Hematopoietic multipotent progenitor cell treated with erythropoietin and hydrocortisone succinate and interleukin-3 and kit ligand, for 6 days (in vitro differentiated cells): ENCODE measurements at places on chromosomes 3 and 15.

DNA sequence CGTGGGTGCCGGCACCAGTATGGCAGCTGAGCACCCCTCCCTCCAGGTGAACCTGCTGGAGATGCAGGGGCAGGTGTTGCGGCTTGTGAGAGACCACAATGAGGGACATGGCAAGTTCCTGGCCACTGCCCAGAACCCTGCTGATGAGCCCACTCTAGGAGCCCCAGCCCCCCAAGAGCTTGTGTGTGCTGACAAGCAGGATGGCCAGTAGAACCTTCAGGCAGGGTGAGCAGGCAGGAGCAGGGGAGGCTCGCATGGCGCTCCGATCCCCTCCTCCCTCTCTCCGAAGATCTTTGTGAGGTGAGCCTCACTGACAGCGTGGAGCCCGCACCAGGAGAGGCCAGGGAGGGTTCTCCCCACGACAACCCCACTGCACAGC is 29.8 kb downstream of the NGRN start:
- DNase-seq: no peak

DNA sequence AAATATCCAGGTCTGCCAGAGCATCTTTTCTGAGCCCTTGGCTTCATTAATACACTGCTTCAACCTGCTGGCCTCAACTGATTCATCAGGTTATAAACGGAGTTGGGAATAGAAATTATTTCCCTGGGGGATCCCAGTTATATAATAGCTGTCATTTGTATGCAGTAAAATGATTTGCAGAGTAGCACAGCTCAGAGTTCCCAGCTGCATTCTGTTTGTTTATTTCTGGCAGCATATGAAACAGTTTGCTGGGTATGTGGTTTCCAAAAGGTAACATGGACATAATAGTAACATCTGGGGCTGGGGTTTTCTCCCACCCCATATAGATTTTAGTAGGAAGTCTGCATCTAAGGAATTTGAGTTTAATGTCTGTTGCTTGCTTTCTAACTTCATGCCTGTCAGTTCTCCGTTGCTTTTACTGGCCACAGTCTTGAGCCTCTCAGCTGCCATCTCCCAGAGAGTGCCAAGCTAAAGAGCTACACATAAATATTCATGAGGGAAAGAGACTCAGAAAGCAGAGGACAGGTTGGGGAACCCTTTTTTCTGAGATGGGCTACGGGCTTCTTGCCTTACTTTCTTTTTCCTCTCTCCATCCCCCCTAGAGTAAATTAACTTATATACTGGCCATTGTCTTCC is 124.6 kb downstream of the TMEM108 start:
- no peak for DNase-seq

DNA sequence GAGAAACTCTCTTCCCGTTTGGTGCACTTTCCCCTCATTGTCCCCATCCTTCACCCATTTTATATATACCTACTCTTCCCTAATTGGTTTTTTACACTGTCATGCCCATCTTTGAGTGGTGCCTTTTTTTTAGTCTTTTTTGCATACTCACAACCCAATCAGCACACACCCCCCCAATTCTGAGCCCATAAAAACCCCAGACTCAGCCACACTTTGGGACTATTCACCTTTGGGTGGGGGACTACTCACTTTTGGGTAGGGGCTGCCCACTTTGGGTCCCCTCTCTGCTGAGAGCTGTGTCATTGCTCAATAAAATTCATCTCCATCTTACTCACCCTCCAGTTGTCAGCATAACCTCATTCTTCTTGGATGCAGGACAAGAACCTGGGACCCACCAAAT is 30.1 kb upstream of the MTMR14 start:
- DNase-seq: no peak

- no peak for DNase-seq
Observed at GRCh38 chr15:101172501-101173071, 79.3 kb downstream of the CHSY1 start.

DNA sequence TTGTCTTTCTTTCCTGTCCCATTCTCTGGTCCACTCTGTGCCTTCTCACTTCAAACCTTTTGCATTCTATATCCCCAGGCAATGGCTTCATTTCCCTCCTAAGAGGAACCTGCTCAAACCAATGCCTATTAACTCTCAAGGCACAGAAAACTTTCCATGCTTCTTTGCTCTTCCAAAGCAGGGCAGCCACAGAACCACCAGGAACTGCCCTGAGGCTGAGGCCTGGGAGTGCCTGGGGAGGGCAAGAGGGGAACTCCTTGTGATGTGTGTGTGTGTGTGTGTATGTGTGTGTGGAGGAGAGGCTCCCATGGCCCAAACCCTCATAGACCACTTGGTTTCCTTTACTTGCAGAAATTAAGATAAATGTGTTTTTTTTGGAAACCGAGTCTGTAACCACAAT is 14.1 kb upstream of the PGPEP1L start:
- no peak for DNase-seq

DNA sequence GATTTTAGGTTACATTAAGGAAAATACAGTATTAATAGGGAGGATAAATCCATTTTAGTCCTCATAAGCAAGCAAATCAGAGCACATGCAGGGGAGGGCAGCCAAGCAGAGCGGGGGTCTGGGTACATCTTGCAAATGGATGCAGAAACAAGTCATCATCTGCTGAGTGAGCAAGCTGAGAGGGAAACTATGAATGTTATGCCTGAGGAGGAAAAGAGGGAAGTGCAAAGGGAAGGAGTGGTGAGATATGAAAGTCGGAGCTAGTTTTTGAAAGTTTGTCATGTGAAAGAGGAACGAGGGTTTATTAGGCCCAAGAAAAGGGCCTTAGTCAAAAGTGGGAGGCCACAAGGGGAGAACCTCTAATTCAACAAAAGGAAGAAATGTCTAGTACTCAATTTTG is 15.4 kb downstream of the PTX3 start:
- DNase-seq: peak; percentile 14

DNA sequence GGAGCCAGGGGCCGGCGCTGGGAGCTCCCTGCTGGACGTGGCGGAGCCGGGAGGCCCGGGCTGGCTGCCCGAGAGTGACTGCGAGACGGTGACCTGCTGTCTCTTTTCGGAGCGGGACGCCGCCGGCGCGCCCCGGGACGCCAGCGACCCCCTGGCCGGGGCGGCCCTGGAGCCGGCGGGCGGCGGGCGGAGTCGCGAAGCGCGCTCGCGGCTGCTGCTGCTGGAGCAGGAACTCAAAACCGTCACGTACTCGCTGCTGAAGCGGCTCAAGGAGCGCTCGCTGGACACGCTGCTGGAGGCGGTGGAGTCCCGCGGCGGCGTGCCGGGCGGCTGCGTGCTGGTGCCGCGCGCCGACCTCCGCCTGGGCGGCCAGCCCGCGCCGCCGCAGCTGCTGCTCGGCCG is 1.5 kb downstream of the SMAD6 start:
- peak; percentile 52 for DNase-seq

GRCh38 chr15:36775209-36775608 is 195.8 kb downstream of the CDIN1 start:
- DNase-seq: no peak

DNA sequence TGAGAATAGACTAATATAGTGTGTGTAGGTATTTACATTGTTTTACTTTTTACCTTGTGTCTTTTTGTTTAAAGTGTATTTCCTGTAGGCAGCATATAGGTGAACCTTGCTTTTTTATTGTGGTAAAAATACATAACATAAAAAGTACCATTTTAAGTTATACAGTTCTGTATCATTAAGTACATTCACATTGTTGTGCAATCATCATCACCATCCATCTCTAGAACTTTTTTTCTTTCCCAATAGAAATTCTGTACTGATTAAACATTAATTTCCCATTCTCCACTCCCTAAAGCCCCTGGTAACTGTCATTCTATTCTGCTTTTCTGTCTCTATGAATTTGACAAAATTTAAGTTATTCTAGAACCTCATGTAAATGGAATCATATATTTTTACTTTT is 48.2 kb upstream of the EIF5A2 start:
- DNase-seq: no peak

DNA sequence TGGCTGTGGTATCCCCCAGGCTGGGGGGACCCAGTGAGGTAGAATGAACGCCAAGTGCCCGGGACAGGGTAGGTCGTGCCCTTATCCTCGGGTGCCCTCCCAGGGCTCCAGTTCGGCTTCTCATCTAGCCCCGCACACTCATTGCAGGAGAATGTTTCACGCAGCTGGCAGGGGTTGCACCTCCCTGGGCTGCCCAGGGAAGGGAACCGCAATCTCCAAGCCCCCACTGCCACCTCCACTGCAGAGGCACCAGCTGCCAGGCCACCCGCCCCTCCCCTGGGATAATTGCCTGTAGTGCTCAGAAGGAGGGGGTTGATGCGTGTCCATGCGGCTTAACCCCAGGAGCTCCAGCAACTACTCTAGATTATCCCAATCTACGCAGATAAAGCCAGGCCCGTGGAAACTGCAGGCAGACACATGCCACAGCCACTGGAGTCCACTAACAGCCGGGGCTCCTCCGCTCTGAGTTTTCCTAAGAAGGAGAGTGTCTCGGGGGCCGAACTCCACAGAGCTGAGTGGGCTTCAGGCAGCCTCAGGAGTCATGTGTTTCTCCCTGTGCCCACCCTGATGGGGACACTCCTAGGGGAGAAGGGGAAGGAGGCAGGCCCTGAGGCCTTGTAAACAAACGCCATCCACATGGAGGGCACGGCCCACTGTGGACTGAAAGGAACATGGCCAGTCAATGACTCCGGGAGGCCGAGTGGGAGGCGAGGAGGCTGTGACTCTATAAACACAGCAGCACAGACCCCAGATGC is 137.2 kb upstream of the IQSEC1 start:
- DNase-seq: no peak

- DNase-seq: no peak
Observed at GRCh38 chr3:45525146-45525919, 69.2 kb upstream of the LIMD1 start.
